A673 (cell line): ENCODE measurements at places on chromosomes 6 and 20. TPM values are rescaled to one million over a fixed set of nuclear protein-coding genes. Genes with fewer than 3 reads are reported as not detected.

DNA sequence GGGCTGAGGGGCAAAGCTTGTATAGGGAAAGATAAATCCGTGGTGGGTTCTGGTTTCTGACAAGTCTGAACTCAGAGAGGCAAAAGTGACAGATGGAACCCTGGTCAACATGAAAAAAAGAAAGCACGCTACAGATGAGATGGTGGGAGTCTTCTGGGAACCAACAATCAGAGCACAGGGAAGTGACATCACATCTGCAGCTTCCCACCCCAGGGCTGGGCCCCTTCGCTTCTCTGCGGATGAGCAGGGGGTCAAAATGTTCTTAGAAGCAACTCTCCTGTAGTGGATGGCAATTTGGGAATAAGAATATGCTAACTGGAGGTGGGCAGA, 129.2 kb upstream of the AKAP12 start:
- DNase-seq, result no peak

The OR2H1 gene
- not detected in 2 replicates for total RNA-seq

GRCh38 chr6:100346203-100346602, 118.5 kb downstream of the SIM1 start:
- no peak for DNase-seq

DNA sequence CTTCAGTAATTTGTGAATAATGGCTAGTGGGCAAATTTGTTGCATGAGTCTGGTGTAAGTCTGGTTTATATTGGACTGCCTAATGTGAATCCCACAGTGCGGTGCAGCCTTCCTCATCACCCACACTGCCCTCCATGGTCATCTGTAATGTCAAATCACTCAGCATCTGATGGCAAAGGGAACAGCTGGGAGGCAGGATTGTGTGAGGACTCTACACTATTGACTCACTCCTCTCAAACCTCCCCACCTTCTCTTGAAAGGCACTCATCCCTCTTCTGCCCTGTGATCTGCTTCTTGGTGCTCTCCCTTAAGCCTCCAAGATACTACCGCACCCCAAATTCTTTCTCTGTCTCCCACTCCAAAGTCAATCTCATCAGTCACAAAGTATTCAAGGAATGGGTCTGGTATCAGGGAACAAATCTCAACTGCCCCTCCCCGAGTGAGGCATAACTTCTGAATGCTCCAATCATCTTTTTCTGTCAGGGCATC, 146.0 kb upstream of the BEND6 start:
- DNase-seq, result no peak

The NELFE gene
- 94.3 and 96.8 TPM in 2 replicates for total RNA-seq
